Stimulated activated CD4-positive, alpha-beta T cell treated with anti-CD3 and anti-CD28 coated beads, Interleukin-1b, Interleukin-23, amount 100 ng/mL, for 24 hours (primary cell): ENCODE measurements at places on chromosomes 16 and 17.

- no peak for DNase-seq
Measured at GRCh38 chr16:24141466-24141865, 114.7 kb upstream of the CACNG3 start.

DNA sequence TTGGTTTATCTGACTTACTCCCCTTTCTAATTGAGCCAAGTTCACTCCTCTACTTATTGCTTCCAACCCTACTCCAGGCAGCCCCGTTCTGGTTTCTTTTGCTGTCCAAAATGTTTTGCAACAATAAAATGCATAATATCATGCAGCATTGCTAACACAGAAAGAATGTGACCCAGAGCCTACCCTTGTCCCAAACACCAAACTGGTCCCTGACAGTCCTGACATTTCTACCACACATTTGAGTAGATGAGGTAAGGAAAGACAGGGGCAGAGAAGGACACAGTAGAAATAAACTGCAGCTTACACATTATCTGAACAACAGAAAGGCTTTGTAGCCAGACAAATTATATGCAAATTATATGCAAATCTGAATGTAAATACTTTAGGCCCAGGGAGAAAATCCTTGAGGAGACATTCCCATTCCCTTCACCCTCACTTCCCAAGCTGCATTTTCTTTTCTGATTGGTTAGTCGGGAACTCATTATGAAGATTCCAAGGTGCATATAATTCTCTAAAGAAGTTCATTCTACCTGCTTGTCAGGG, 31.6 kb downstream of the SOX9 start:
- DNase-seq = no peak

- no peak for DNase-seq
Measured at GRCh38 chr16:11333702-11334101, 11.6 kb upstream of the RMI2 start.

DNA sequence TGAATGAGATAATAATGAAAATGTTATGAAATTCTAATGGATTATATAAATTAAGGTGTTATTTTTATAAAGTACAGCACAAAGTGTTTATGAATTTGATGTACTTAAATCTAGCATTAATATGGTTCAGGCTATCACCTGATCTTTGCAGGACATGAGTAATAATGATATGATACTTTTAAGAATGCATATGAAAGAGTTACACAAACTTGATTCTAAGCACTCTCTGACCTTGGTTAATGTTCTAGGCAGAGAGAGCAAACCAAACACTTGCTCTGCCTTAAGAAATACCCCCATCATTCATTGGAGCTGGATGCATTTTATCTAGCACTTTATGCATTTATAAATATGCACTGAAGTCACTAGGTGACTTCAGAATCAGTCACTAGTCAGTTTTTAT, 942.2 kb upstream of the CDH8 start:
- no peak for DNase-seq

DNA sequence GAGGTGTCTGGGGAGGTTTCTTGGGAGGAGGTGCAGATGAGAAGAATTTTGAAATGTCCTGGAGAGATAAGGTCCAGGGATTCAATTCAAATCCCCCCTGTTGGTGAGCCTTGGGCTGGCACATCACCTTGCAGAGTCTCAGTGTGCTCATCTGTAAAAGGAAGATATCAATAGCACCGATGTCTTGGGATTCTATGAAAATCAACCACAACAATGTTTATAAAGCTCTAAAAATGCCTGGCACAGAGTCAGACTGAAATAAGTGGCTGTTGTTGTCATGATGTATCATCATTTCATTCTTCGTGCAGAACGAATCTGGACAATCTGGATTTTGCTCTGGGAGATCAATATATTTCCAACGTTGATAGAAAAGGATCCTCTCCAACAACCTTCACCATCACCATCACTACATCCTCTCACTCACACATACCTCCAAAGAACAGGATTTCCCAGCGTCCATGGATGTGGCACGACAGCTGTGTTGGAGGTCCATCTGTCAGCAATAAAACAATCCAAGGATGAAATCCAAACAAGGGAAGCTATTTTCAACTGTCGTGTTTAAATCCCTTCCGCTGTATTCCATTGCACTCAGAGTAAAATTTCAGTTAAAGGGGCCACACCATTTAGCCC, 393.7 kb upstream of the DYNLRB2 start:
- DNase-seq = no peak
